ENCODE measurements at places on chromosomes 5 and 9.

GRCh38 chr5:78411586-78411985, 51.2 kb downstream of the SCAMP1 start:
- DNase-seq: no peak

- no peak for DNase-seq
These were observed 418.0 kb downstream of the SPATA31D1 start for GRCh38 chr9:82406456-82407085.

GRCh38 chr5:179400020-179400419, 54.8 kb upstream of the ADAMTS2 start:
- no peak for DNase-seq

GRCh38 chr5:55226934-55227663, at the start of gene MCIDAS:
MCIDAS (minus strand) TSS chr5:55227315; CDS start chr5:55227138, 177 bp downstream.
- no peak for DNase-seq

DNA sequence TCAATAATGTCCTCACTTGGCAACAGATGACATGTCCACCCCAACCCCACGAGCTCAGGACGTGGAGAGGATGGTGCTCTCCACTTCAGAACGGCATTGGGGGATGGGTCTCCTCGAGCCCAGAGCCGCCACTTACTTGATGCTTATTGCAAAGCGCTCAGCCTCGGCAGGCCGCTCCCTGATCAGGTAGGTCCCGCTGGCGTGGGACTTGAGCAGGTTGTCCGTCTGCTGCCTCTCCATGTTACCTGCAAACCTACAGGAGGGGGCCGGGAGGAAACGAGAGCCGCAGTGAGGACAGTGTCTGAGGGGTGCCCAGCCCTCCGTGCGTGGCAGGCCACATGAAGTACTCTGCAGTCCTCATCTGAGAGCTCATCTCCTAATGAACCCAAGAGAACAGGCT, 36.6 kb upstream of the SARDH start:
- no peak for DNase-seq

DNA sequence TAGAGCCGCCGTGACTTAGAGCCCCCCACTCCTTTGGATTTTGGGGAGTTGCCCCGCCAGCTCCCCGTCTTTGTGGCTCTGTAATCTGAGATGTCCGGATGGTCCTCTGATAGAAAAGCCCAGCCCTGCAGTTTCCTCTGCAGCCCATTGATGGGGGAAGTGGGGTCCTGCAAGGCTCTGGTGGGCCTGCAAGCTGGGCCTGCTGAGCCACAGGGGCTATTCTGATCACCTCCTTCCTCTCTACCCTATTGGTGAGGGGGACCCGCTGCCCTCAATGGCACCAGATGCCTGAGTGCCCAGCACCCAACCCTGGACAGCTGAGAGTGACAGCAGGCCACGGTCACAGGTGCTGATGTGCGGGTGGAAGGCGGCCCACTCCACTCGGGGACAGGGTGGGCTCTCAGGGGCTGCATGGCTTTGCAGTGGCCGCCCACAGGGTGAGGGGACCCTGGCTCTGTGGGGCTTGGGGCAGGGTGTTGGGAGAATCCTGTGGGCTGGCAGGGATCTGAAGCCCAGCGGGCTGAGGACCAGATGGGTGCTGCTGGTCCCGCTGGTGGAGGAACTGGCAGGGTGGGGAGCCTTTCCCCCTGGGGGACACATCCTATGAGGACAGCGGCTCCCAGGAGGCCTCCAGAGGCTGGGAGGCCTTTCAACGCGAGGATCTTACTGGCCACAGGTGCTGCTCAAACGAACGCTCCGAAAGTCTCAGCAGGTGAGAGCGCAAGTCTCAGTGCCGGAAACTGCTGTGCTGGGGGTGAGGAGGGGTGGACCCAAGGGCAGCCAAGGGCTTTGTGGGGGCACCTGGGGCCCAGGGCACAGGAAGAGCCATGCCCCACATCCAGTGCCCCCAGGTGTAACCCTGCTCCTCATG, 30.0 kb upstream of the LPCAT1 start:
- DNase-seq: no peak

DNA sequence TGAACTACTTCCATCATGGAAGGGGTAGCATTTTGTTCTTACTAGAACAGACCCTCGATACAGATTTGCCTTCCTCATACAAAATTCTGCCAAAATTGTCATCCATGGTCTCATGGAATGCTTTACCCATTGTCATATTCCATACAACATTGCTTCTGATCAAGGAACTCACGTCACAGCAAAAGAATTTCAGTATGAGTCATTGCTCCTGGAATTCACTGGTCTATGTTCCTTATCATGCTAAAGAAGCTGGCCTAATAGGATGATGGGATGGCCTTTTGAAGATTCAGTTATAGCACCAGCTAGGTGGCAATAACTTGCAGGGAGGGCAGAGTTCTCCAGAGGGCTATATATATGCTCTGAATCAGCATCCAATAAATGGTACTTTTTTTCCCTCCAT, 18.2 kb upstream of the FNIP1 start:
- DNase-seq: no peak

DNA sequence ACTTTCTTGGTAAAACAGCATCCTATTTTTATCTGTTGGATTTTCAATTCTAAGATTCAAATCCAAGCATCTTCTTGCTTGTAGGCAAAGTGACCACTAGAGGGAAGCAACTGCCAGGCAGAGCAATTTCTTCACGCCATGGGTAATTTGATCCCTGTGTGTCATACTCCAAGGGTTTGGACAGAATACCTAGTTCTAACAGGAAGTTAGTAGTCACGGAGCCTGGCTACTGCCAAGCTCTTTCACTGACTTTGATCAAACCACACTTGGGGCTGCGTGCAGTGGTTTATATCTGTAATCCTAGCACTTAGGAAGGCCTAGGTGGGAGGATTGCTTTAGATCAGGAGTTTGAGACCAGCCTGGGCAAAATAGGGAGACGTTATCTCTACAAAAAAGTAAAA, 473.6 kb upstream of the TNC start:
- no peak for DNase-seq

DNA sequence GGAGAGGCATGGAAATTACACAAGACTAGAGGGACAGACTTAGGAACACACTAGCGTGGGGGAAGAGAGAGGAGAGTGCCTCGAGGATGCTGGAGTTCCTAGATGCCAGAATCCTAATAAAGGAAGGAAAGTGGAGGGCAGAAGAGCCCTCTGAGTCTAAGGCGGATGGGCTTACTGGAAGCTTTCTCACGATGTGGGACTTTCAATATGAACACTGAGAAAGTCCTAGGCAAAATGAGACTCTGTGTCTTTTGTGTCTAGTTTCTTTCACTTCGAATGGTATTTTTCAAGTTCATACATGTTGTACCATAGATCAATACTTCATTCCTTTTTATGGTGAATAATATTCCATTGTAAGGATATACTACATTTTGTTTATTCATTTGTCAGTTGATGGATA, 239.4 kb downstream of the NSG2 start:
- no peak for DNase-seq

DNA sequence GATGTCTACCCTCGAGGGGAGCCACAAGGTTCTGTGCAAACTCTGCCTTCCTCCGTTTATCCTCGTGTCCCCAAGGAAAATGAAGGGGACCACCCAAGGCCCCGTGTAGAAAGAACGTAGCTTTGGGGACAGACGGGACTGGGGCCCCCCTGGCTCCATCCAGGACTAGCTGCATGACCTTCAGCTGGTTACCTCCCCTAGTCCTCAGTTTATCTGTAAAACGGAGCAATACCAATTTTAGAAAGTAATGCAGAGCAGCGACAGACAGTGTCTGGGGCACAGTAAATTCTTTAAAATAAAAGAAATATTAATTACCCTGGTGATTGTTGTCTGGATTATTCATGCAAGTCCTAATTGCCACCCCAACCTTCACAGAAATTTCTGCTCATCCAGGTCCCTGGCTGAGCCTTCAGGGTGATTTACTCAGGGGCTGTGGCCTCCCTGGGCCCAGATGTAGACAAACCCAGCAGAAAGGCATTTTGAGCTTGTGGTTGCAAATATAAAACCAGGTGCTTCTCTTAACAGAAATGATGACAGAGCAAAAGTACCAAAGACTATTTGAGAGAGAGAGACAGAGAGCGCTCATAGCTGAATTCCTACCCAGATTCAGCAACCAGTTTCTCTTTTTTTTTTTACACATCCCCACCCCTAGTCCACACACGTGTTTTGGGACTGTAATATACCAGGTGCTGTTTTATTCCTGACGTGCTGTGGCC, 155.1 kb upstream of the SMIM23 start:
- no peak for DNase-seq

DNA sequence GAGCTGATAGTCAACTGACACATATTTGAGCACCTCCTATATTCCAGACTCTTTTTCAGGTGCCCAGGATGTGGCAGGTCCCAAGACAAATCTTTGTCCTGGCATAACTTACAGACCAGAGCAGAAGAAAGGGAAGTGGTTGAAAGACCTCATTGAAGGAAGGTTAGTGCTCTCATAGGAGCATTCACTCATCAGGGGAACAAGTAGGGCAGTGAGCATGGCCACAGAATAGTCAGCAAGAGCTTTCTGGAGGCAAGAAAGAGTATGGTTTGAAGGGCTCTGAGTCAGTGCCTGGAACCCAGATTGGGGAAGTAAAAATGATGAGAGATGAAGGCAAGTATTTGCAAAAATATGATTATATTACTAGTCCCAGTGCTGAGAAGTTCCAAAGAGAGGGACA, 25.0 kb upstream of the ERMP1 start:
- DNase-seq: no peak

DNA sequence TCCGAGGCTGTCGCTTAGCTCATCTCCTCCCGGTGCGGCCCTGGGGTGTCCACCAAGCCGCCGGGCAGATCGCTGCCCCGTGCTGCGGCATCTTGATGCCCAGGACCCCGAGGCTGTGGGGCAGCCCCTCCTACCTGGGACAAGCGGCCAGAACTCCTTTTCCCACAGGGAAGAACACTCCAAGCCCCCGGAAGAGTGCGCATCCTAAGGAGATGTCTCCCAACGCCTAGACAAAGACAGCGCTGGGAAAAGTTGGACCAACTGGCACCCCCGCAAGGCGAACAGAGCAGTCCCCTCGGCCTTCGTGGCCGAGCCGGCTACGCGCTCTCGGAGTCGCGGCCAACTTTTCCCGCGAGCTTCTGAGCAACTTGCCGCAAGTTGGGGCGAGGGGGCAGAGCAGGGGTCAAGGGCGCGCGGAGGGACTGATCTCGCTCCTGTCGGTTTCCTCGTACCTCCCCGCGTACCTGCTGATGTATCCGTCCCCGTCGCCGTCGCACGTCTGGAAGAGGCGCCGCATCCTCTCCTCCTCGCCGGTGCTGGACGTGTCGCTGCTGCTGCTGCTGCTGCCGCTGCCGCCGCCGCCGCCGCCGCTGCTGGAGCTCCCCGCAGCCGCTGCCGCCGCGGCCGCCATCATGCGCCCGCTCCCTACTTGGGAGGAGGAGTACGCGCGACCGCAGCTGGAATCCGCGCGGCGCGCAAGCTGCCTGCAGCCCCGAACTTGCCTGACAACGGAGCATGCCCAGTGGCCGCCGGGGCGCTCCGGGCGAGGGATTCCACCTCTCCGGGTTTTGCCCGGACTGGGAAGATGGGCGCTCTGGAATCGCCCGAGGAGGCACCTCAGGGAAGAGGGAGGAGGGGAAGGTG, at the start of gene MCC:
Gene MCC, minus strand, starts transcription at position 673 of the 864 bp plus-strand sequence.
- no peak for DNase-seq

DNA sequence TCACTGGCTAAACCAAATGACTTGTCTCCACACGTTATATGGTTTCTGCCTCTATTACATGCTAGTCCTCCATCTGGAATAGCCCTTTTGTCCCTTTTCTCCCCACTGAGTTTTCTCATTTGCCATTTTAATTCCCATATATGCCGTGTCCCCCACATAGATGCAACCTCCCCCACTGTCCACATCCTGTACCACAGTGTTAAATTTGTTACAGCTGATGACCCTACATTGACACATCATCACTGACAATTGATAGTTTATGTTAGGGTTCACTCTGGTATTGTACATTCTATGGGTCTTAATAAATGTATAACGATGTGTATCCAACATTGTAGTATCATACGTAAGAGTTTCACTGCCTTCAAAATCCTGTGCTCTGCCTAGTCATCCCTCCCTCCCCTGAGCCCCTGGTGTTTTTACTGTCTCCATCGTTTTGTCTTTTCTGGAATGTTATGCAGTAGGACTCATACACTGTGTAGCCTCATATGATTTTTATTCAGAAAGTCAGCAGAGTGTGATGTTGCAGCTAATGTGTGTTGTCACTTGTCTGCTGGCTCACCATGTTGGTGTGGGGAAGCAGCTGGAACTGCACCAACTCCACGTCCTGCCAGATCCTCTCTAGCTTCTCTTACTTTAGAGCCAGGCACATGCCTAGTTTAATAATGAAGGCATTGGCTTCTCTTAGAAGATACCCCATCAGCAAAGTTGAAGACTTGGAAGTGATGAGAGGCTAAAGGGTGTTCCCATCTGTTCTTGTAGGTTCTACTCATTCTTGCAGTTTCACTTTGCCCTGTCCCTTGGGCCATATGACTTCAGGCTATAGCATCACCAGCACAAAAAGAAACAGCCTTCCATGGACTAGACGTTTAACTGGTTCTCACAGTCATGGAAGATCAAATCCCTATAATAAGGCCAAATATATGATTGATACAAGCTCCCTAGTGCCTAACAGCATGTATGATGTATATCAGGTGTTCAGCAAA, 30.2 kb downstream of the LRRC70 start:
- DNase-seq: no peak

DNA sequence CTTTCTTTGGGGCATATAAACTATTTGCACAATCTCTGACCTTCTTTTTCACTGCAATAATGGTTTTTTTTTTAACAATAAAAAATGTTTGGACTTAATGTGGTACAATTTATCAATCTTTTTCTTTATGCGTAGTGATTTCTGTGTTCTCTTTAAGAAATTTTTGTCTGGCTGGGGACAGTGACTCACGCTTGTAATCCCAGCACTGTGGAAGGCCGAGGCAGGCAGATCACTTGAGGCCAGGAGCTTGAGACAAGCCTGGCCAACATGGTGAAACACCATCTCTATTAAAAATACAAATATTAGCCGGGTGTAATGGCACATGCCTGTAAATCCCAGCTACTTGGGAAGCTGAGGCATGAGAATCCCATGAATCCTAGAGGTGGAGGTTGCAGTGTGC, 72.3 kb downstream of the STK32A start:
- no peak for DNase-seq

DNA sequence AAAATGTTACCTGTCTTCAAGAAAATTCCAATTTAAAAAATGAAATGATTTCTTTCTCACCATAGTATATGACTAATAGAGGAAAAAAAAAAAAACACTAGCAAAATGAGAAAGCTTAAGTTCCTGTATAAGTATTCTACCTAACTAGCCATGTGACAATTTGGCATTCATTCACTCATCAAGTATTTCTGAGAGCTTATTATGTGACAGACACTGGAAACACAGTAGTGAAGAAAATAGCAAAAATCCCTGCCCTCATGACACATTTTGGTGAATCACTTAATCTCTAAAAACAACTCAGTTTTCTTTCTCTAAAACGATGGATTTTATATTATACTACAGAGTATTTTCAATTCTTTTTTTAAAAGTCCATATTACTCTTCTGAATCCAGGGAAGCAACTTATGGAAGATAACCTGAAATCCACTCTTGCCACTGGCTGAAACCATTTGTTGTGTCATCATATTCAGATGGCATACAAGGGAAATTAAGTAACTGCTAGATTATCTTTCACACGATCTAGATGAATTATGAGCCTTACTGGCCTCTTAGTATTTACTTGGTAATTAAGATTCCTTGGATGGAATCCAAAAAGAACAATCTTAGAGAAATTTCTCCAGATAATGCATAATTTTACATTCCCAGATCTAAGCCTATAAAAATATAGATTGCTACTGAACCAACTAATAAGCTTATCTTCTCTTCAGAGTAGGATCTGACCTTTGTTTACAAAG, 5.5 kb downstream of the PTBP3 start:
- DNase-seq: no peak
